ENCODE measurements at places on chromosomes 6 and 20.

- DNase-seq = no peak
Measured at GRCh38 chr6:108565091-108565766, 4.5 kb downstream of the FOXO3 start.

GRCh38 chr6:149545754-149546471 lies at the start of gene PPIL4:
Gene PPIL4 (minus strand): TSS chr6:149546043. CDS start chr6:149546005, 38 bp downstream.
- DNase-seq = peak; percentile 92

- DNase-seq = no peak
Measured at GRCh38 chr20:45345104-45345936, 2.9 kb downstream of the SDC4 start.

DNA sequence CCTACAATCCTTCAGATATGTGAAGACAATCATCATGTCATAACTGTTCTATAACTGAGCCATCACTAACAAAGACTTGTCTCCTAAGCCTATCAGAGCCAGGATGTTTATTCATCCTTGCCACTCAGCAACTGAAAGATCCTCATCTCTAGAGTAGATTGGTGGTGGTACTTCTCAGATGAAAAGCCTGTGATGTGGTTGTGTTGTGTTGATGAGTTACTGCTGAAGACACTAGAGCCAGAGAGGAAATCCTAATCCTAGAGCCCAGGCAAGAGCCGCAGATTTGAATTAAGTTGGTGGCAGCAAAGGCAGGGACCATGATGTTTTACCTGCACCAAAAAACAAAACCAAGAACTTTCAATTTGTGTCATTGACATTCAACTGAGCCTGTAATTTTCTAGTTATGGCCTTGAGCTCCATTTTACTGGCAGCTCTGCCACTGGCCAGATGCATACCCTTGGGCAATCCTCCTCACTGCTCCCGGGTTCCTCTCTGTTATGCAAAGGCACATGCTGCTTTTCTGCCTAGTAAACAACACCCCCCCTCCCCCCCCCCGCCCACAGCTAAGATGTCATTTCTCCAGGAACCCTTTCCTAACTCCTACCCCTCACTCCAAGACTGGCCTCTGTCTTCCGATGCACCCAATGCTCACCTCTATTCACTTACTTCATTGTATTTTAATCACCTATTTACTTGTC lies 50.2 kb upstream of the REV3L start:
- DNase-seq = no peak

- DNase-seq = no peak
Measured at GRCh38 chr20:19794941-19795340, 36.9 kb downstream of the RIN2 start.

- DNase-seq = peak; percentile 3
Measured at GRCh38 chr6:12105271-12105670, 93.2 kb downstream of the HIVEP1 start.

GRCh38 chr6:6458172-6458571 lies 130.3 kb upstream of the LY86 start:
- DNase-seq = no peak

DNA sequence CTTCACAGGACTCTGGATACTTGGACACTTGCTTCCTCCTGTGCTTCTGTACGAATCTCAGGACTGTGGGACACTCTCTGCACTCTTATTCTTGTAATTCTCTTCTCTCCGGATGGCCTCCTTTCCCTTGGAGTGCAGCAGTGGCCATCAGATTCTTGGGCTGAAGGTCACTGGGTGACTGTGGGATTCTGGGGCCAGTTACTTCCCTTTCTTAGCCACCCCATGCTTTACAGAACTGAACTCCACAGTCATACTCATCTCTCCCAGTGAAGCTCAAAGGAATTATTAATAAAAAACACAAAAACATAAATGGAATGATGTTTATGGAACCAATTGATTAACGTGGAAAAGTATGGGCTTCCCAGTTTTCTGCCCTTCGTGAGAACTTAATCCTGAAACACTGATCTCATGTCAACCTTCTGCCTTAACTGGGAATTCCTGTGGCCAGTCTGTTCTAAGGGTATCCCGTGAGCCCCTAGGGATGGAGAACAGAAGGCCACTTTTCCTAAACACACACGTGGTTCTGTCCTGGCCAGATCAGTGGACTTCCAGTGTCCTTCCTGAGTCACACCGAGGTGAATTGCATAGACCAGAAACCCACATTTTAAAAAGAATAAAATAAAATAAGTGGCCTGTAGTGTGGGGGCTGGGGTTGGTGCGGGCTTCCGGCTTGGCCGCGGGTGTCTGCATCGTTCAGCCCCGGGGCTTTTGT lies 23.6 kb upstream of the HLA-E start:
- no peak for DNase-seq

- DNase-seq = no peak
Measured at GRCh38 chr6:139117734-139118133, 17.1 kb upstream of the HECA start.

GRCh38 chr6:74782346-74782745 lies 423.5 kb downstream of the COL12A1 start:
- no peak for DNase-seq

DNA sequence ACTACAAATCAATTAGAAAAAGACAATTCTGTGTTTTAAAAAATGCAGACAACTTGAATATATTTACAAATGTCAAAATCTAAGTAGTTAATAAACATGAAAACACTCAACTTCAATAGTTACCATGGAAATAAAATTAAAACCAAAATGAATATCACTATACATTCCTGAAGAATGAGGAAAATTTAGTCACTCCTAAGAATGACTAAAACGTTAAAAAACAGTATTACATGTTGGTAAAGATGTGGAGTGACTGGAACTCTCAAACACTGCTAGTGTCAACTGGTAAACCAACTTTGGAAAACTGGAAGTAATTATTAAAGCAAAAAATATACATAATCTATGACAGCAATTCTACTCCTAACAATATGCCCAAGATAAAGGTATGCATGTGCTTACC lies 36.3 kb downstream of the AHI1 start:
- no peak for DNase-seq

- no peak for DNase-seq
Measured at GRCh38 chr20:46156065-46156464, 38.0 kb downstream of the CD40 start.

DNA sequence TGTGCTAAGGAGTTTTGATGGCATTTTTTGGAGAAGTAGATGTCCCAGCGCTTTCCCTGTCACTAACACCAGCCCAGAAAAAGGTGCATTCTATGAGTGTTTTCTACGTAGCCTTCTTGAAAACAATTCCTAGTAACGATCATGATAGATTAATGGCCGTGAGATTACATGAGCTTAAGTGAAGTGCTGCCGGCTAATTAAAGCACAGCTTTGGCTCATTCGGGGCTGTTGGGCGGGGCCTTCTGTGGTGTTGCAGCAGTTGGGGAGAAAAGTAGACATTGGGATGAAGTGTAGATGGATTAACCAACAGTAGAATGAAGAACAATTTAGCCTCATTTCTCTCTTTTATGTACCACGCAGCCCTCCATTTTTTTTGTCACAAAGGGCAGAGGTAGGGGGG lies 20.8 kb upstream of the TRAF3IP2 start:
- peak; percentile 77 for DNase-seq

- no peak for DNase-seq
Measured at GRCh38 chr20:13422637-13423036, 201.6 kb downstream of the ISM1 start.

GRCh38 chr6:134173936-134174671 lies 121.7 kb upstream of the SLC2A12 start:
- peak; percentile 73 for DNase-seq

DNA sequence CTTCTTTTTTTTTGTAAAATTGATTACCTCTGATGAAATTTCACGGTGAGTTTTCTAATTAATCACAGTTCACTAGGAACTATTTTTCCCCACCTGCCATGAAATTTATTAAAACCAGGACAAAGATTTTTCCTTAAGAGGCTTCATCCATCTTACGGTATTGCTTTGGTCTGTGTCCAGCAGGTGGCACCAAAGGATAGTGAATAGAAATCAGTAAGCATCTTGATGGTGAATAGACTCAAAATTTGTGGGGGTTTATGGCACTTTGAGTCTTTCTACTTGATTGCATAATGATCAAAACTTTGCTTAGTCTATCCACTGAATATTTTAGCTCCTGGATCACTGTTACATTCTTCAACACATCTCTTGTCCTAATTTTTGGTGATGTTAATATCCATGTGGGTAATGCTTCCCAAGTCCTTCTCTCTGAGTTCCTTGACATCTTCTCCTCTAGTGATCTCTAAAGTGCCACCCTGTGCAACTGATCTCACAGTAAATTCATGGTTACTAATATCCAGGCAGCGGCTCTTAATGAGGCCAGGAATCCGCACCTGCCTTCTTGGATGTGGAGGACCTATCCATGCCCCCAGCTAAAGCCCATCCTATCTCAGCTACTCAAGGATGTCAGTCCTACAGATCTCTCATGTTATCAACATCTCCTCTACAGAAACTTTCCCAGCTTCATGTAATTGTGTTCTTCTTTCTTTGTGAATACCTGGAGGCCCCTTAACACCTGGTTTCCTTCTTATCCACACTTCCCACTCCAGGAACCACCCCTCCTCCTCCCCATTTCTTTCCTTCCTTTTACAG lies 54.5 kb downstream of the STMND1 start:
- peak; percentile 65 for DNase-seq

GRCh38 chr6:29442719-29443118 lies 3.6 kb downstream of the OR10C1 start:
- no peak for DNase-seq

GRCh38 chr6:103284835-103285234 lies 1574.9 kb downstream of the HACE1 start:
- DNase-seq = no peak

DNA sequence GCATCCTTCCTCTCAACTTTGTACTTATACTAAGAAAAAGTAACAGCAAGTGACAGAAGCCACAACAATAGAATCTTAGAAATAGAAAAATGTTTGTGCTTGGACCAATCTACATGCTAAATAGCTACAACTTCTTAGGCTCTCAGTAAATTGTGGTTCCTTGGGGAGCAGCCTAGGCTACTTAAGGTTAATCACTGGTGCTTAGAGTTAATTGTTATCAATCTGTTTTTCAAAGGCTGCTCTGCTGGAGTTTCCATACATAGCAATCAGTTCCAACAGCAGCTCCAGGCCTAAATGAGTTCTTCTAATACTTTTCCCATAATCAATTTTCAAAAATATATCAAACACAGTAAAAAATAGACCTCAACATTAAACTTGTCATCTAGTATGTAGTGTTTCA lies 571.4 kb downstream of the EPHA7 start:
- no peak for DNase-seq

GRCh38 chr20:50172347-50173013 lies 18.1 kb upstream of the CEBPB start:
- no peak for DNase-seq

GRCh38 chr6:134339216-134339615 lies 21.3 kb upstream of the SGK1 start:
- DNase-seq = no peak

DNA sequence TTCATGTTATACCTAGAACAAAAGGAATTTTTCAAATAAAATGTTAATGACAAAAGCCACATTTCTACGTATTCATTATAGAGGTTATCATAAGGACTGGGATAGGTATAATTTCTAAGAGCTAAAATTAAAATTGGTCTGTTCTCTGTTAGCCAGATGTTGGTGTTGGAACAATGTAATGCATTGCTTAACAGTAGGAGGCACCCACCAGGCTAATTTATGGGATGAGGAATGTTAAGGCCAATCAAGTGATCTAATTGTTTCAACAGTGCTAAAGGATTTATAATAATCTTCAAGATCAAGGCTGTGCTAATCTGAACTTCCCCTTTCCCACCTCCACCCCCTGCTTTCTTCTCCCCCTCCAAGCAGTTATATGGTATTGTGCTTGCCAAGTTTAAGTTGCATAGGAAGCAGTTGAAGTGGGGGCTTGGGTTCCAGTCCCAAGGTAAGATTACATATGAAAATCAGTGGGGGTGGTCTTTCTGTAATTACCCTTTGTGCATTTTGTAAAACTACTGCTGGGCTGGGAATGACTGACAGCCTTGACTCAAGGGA lies 89.2 kb upstream of the BACH2 start:
- no peak for DNase-seq

- no peak for DNase-seq
Measured at GRCh38 chr6:163760860-163761259, 346.3 kb downstream of the QKI start.

DNA sequence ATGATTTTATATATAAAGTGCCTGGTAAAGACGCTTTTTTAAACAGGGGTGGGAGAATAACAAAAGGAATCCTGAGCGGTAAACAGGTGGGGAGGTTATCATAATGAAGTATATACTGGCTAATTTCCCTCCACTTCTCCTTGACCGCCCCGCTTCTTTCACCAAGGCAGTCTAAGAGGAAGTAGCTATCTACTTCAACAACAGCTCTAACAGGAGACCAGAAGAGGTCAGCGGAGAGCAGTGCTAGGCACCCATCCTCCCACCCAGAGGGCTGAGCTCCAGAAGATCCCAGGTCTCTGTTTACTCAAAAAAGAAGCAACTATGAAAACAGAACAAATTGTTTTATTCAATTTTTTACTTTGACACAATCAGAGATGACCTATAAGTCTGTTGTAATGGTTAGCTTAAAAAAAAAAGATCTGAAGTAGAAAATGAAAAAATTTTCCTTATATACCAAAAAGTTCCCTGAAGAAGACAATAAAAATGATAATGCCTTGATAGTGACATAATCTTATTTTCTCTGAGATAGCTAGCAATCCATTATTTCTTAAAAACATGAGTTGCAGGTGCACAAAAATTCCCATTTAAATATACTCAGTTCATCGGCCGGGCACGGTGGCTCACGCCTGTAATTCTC lies 141.1 kb downstream of the PDSS2 start:
- DNase-seq = peak; percentile 57

- no peak for DNase-seq
Measured at GRCh38 chr20:7025635-7026034, 258.1 kb downstream of the BMP2 start.

DNA sequence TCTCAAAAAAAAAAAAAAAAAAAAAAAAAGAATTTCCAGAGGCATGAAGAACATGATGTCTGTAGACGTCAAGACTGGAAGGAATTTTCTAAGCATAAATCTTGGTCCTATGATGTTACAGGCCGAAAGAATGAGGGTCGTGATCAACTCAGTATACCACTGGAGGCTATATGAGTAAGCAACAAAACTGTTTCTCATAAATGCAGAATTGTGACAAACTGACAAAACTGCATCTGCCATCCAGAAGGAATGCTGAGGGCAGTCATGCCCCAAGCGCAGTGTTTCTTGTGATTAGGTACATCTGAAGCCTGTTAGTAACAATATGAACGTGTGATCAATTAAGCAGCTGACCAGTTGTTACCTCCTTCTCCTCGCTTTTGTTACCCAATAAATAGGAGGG lies 43.5 kb upstream of the ADGRG6 start:
- no peak for DNase-seq

GRCh38 chr6:80022803-80023202 lies 18.4 kb downstream of the TTK start:
- no peak for DNase-seq

- DNase-seq = no peak
Measured at GRCh38 chr6:7440476-7440875, 50.9 kb downstream of the RIOK1 start.

GRCh38 chr6:149122850-149123821 lies 194.4 kb upstream of the TAB2 start:
- no peak for DNase-seq

DNA sequence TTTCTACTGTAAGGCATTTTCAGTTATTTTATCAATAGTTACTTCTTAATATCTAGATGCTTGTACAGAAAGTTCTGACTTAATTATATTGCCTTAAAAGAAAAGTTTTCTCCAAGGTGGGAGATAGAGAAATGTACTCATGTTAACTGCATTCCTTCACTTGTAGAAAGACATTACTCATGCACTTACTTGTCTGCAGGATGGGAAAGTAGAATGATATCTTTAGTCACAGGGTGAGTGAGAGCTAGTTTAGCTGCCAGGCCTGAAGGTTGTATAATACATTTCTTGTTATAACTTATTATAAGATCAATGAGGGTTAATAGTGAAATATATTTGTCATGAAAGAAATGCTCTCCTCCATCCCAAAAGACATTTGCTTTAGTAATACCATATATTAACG lies 92.1 kb downstream of the CRYBG1 start:
- no peak for DNase-seq

Measured in NCI-H1105 treated with DMSO at 0.1 percent for 48 hours (cell line).